ENCODE measurements at places on chromosomes 1 and 21.

DNA sequence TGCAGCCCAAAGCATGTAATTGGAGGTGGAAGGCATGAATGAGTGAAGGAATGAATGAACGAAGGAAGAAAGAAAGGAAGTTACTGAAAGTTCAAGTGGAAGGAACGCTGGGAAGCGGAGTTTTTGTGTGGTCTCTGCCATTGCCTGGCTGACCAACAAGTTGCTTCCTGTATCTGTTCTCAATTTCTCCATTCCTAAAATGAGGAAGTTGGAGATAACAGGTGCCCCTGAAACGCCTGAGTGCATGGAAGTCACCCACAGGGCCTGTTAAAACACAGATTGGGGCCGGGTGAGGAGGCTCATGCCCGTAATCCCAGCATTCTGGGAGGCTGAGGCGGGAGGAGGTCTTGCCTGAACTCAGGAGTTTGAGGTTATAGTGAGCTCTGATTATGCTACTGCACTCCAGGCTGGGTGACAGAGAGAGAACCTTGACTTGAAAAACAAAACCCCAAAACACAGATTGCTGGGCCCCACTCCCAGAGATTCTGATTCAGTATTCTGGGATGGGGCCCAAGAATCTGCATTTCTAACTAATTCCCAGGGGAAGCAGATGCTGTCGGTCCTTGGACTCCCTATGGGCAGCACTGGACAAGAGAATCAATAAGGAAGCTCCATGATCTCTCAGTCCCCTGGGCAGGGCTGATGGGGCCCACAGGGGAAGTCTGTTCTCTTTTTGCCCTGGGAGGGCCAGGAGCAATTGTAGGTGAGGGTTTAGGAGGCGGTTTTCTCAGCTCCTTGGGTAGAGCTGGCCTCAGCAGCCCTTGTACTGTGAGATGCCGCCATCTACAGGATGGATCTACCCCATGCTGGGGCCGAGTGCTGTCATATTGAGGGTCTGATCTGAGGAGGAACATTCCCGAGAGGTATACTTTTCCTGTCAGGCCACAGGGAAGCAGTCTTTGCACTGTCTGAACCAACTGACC, 3.3 kb upstream of the CNR2 start:
- DNase-seq = peak; percentile 70

DNA sequence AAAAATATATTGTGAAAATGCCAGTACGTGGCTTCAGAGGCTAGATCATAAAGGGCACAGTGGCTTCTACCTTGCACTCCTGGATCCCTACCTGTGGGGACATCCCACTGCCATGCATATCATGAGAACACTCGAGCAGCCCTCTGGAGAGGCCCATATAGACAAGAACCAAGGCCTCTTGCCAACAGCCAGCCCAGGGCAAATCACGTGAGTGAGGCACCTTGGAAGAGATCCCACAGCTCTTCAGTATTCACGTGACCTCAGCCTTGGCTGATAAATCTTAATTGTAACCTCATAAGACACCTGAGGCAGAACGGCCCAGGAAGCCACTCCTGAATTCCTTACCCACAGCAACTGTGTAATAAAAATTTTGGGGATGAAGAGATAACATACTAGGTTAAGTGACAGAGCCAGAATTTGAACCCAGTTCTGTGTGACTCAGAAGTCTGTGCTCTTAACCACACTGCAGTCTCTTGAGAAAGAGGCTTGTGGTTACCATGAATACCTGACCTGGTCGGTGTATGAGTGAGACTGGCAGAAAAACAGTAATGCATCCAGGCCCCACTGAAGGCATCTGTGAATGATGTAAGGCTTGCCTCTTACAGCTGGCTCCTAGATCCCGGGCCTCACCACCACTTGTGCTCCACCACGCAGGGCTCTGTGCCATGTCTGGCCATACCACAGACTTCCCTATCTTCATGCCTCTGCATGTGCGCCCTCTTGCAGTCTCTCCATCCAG, 6.9 kb upstream of the A3GALT2 start:
- DNase-seq = peak; percentile 95

DNA sequence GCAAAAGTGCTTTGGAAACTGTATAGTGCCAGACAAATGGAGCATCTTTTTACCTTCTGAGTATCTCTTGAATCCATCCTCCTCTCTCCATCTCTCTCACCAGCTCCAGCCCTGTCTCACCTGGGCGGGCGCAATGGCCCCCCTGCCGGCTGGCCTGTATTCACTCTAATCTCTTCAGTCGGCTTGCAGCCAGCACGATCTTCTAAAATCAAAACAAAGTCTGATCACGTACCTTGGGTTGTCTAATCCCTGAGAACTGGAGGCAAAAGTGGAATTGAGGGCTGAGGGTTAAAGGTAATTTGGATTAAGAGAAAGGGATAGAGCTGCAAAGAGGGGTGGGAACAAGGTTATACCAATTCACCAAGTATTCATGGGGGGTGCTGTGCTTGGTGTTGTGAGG, 46.0 kb upstream of the LRRN2 start:
- DNase-seq = no peak

GRCh38 chr1:3244927-3245315, 175.9 kb downstream of the PRDM16 start:
- peak; percentile 34 for DNase-seq

DNA sequence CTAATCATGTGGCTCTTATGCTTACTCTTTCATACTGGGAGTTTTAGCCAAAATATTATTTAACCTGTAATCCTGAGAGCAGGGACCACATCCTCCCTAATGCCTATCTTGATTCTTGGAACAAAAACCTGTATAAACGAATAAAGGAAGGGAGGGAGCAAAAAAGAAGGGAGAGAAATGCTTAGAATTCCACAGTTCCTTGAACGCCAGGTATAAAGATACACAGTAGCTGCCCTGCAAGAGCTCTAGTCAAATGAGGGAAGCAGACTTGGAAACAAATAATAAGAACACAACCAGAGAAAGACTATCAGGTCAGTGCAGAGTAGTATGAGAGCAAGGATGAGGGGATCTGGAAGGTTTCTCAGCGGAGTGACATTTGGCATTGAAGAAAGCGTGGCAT, 116.3 kb downstream of the SLC30A10 start:
- no peak for DNase-seq

DNA sequence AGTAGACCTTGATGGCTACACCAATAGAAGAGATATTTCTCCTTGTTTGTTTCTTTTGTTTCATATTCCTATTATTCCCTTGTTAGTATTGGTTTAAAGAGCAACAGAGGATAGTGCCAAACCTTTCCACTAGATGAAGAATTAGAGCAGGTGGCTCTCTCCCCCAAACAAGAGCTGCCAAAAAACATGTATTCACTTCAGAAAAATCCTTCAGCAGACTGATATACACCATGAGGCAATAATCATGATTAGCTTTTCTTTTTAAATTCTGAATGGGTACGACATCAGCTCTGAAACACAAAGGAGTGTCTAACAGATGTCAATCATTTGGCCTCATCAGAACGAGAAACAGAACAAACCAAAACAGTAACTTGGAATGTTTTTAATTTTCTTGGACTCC, 67.3 kb upstream of the MAP10 start:
- DNase-seq = no peak

- DNase-seq = no peak
Observed at GRCh38 chr1:210505601-210506496, 177.1 kb downstream of the HHAT start.

- peak; percentile 27 for DNase-seq
Observed at GRCh38 chr21:33374450-33375096, 28.6 kb upstream of the IFNGR2 start.

DNA sequence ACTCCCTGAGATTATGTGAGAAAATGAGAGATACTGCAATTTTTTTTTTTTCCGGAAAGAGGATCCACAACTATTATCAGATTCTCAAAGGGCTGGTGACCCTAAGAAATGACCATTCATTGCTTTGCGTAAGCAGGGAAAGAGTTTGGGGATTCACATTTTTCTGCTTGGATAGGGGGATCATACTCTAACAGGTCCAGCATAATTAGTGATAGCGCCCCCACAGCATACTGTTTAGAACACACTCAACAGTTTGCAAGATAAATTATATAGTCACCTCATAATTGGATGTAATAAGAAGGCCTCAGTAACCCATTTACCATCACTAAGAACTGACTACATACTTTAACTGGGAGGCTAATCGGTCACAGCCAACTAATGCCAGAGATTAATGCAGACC, 1.9 kb downstream of the CCT3 start:
- DNase-seq = no peak

DNA sequence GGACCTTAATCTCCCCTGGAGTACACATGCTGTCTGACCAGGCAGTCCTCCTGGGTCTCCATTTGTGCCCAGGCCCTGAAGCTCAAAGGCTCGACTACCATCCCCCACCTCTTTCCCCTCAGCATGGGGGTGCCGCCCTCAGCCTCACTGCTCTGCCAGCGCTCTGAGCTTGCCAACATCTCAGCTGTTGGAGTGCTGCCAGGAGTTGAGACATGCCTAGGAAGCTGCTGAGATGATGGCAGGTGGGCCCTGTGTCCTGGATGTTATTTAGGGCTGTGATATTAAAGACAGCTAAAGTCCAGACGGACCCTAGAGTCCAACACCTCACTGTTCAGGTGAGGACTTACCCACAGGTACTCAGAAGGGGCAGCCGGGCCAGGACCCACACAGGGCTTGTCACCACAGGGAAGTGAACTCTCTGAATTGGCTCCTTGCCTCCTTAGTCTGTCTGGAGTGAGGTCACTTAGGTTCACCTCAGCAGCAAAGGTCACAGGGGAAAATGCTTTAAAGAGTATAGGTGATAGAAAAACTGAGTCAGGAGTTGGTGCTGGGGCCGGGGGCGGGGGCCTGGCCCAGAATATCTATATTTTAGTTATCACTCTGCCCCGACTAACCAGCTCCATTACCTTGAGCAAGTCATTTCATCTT, 19.7 kb upstream of the KCNC4 start:
- DNase-seq = no peak

DNA sequence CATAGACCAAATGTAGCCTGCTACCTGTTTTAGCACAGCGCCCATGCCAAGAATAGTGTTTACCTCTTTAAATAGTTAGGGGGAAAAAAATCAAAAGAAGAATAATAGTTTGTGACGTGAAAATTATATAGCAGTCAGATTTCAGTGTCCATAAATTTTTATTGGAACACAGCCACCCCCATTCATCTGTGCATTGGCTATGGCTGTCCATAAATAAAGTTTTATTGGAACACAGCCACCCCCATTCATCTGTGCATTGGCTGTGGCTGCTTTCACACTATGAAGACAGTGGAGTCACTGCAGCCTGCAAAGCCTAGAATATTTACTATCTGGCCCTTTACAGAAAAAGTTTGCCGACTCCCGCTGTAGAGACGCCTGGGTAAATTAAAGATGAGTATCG, 20.9 kb downstream of the EPHX1 start:
- no peak for DNase-seq

GRCh38 chr1:94983171-94983739, 56.3 kb upstream of the CNN3 start:
- peak; percentile 57 for DNase-seq

DNA sequence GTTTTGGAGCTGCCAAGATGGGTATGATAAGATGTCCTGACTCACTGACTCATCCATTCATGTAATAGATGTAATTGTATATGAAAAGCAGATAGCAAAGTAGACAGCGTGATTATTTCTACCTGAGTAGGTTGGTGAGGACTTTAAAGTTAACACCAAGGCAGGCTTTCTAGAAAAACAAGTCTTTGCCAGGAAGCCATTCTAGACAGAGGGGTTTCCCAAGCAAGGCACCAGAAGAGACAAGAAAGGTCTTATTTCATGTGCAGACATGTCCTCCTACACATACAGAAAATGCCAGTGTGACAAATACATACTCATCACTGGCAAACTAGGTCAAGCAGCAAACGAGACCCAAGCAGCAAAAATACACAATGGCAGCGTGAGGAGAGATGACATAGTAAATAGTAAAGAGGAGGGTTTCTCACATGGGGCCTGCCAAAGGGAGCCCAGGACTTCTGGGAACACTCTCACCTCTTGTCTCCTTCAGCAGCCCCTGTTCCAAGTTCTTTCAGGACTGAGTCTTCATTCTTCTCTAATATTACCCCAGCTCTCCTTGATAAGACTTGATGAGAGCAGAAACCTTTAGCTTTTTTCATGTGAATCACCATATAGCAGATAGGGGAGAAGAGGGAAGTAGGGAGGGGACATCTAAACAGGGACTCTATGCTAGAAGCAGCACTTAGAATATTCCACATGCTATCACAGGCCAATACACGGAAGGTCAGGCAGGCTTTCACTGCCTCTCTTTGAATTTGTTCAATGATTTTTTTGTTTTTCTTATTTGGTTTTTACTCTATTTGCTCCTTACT, 114.6 kb upstream of the ATP1B1 start:
- no peak for DNase-seq

DNA sequence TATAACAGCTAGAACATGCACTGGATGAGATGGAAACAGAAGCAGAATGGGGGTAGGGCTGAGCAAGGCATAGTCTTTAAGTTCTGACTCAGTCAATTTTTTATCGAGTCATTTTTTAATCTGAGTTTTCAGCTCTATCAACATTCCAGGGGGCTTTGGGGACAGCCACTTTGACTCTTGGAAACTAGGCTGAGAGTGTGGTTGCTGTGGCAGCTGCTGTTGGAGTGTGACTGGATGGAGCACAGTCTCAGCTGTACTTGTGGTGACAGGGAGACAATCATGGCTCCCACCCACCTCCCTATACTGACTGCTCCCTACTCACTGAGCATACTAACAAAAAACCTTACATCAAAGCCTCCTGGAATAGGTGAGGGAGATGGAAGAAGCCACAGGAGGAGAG, 25.0 kb downstream of the GJA5 start:
- no peak for DNase-seq

GRCh38 chr1:160859166-160859565, 3.5 kb downstream of the CD244 start:
- DNase-seq = no peak

GRCh38 chr1:196955926-196956325, 12.4 kb downstream of the CFHR2 start:
- no peak for DNase-seq

DNA sequence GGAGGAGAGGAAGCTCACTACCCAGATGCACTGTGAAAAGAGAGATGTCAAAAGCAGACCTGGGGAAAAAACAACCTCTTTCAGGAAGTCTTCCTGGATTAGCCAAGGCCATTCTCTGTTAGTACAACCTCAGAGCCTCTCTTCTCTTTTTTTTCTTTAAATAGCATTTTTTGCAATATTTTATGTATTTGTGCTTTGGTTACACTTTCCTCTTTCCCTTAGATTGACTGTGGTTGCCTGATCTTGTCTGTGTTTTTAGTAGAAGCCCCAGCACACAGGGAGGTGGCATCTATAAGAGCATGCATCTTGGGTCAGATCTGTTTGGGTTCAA, 18.8 kb downstream of the SLC26A9 start:
- no peak for DNase-seq

Measured in AG08395 (cell line).